ENCODE measurements at places on chromosomes 11 and 22.

DNA sequence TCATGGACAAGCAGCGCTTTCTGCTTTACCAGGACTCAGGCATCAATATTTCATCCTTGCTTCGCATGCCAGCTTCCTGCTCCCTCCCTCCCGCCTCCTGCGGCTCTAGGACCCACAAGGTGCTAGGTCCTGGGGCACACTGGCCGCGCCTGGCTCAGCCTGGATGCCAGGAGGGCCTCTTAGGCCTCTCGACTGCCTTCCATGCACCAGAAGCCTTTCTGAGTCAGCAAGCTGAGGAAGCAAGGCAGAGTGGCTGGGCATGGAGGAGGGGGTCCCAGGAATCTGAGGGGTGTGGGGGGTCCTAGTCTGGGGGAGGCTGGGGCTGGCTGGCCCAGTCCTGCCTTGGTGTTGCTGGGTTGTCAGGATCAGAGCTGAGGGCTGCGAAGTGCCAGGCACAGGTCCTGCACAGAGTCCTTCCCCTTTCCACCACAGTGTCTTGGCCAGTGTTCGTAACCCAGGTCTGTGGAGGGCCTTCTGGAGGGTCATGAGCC, 61.0 kb upstream of the THY1 start:
- DNase-seq = no peak

DNA sequence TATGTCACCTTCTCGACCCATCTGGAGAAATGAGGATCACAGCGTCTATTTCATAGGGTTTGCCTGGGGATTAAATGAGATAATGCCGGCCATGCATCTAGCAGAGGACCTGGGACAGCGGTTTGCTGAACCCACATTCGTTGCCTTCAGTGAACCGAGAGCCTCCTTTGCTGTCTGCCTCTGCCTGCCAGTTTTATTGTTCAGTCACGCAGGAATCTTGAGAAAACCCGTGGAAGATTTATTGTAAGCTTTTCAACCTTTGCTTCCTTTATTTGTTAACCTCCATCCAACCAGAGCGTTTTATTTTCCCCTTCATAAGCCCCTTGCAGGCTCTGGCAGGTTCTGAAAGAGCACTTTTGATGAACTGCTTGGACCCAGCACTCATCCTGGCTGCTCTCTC, 202.3 kb upstream of the SYN3 start:
- no peak for DNase-seq

DNA sequence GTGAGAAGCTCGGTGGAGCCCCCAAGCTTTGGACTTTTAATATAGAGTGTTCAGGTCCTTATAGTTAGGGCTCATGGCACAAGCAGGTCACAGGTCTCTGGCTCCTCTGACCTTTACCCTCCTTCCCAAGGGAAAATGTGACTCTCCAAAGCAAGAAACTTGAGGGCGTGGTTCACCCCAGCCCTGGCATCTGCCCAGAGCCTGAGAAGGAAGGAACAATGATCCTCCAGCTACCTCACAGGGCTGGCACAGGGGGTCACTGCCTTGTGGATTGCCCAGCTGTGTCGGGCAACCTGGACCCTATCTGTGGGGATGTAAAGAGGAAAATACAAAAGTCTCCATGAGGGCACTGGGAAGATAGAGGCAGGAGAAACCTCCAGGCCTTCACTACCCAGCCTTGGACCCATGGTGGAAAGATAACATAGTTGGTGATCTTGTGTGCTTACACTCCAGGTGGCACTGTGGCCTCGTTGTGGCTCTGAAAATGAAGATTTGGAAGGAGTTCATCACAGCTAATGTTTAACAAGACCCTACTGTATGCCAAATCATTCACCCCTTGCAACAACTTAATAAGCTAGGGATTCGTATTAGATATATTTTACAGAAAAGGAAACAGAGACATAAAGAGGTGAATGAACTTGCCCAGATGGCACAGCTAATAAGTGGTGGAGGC, 3.8 kb upstream of the ZNF195 start:
- no peak for DNase-seq

DNA sequence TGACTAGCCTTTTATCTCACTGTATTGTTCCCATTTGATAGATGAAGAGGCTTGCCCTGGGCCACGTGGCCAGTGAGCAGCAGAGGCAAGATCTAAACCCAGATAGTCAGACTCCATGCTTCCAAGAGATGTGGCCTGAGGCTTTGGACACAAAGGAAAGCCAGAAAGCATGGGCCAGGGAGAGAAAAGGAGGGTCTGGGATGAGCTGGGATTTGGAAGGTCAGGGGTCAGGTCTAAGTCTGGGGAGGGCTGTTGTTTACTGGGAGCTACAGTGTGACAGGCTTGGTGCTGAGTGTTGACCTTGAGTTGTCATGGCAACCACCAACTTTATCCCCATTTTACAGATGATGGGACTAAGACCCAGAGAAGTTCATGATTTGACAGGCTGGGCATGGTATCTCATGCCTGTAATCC, 2.1 kb downstream of the SLC35E4 start:
- DNase-seq = no peak

DNA sequence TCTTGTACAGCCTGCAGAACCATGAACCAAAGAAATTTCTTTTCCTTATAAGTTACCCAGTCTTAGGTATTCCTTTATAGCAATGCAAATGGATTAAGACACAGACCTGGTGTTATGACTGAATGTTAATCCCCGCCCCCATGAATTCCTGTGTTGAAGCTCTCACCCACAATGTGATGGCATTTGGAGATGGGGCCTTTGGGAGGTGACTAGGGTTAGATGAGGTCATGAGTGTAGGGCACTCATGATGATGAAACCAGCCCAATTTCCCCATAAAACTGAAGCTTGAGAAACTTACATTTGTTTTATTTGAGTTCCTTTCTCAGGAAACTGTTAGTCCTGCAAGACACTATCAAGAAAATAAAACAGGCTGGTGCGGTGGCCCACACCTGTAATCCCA, 115.8 kb upstream of the THY1 start:
- no peak for DNase-seq

GRCh38 chr11:10414181-10414580, 40.9 kb upstream of the AMPD3 start:
- no peak for DNase-seq

DNA sequence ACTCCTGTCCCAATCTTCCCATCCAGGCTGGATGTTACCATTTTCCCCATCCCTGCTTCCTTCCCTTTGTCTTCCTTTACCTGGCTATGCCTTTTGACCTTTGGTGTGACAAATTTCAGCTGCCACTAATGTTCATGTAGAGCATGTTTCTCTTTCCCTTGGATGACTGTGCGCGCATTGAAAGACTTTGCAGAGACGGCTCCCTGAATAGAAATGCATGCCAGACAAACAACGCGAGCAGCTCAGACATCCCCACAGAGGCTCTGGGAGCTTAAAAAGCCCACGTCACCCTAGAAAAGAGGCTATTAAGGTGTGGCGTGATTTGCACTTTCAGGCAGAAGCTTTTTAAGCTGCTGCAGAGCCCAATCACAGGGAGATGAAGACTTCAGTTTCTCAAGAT, 202.0 kb downstream of the NTM start:
- no peak for DNase-seq

DNA sequence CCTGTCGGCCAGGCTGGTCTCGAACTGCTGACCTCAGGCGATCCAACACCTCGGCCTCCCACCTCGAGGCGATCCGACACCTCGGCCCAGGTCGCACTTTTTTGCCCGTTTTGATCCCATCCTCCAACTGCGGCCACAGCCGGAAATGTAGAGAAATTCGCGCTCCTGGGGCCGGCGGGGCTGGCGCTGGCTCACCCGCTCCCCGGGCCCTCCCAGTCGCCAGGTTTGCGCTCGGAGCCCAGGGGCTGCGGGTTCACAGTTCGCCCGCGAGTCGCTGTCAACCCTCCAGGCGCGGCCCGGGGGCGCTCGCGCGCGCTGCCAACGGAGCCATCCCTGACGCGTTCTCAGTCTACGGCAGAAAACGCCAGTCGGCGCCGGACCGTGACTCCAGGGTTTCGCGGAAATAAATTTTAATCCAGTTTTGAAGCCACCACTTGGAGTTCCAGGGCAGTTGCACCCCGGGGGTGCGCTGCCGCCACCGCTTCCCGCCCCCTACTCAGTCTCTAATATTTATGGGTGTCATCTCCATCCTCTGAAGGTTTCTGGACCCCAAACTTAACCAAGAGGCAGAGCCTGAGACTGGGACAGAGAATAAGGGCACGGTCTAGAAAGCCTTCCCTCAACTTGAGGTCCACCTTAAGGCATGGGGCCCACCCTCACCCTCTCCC, 1.5 kb upstream of the KLHDC7B start:
- peak; percentile 84 for DNase-seq

GRCh38 chr11:66881451-66881835, 24.6 kb downstream of the LRFN4 start:
- DNase-seq = no peak

DNA sequence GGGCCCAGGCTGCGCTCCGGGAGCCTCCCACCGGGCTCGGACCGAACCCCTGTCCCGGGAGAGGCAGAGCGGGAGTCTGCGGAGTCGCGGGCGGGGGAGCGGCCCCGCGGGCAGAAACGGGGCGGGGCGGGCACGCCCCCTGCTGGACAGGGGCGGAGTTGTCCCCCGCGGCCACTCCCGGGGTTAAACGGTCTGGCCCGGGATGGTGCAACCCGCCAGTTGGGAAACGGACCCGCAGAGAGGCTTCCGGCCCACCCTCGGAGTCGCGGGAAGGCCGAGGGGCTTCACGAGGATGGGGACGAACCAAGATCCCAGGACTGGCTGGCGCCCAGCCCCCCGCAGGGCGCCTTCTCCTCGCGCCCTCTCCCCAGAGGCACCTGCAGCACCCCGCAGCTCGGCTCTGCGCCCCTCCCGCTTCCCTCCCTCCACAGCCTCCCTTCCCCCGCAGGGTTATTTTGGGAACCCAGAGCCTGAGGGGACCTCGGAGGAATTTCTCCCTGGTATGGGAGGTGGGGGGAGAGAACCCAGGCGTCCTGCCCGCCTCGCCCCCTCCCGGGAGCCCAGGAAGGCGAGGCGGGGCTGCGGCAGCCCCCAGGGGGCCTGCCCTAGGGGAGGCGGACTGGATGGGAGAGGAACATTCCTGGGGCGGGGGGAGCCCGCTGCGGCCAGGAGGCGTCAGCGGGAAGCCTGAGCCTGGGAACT, 902 bp downstream of the RASGRP2 start:
- DNase-seq = peak; percentile 65

DNA sequence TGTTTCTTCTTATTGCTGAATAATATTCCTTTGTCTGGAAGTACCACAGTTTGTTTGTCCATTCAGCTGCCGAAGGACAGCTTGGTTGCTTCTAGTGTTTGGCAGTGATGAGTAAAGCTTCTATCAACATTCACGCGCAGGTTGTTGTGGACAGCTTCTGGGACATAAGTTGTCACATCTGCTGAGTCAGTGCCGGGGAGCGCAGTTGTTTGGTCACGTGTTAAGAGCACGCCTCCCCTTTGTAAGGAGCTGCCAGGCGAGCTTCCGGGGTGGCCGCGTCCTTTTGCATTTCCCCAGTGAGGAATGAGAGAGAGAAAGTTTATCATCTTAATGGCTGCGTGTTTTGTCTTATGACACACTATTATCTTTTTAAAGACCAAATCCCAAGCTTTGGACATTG, 30.3 kb downstream of the SAMM50 start:
- DNase-seq = no peak

DNA sequence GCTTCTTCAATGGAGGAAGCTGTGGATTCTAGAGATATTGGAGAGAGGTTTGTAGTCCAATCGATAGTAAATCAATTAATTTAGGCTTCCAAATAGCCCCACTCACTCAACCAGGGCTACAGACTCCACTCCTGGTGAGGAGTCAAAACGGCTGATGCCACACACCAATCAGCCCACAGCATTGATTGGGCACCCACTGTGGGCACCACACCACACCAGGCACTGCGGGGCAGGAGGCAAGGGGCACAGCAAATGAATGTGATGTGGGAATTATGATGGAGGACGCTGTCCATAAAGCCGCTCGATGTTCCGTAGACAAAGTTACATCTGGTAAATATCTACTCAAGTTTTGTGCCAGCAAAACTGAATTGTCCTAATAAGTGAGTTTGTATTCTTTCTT, 547.3 kb upstream of the CADM1 start:
- no peak for DNase-seq

- DNase-seq = no peak
These were observed 97.0 kb downstream of the ST3GAL4 start for GRCh38 chr11:126452241-126453101.

- no peak for DNase-seq
These were observed 127.4 kb downstream of the SLC17A6 start for GRCh38 chr11:22465620-22466019.

- DNase-seq = no peak
These were observed 1.5 kb downstream of the PTPRJ start for GRCh38 chr11:47981667-47982404.

- DNase-seq = no peak
These were observed 14.1 kb downstream of the BTBD10 start for GRCh38 chr11:13448876-13449275.

GRCh38 chr11:91717169-91717568, 507.4 kb upstream of the FAT3 start:
- no peak for DNase-seq

DNA sequence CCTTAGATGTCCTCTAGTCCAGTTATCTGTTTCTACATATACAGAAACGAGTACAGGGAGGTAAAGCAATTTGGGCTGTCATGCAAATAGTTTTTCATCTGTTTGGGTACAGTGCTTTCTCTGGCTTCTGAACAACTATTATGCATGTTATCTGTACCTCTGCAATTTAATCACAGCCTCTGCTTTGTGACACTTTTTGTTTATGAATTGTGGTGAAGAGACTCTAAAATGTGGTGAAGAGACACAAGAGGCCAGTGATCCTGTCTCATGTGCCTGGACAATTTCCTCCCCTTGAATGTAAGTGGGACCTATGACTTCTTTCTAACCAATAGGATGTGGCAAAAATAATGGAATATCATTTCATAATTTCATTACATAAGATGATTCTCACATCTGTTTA, 130.3 kb upstream of the ARHGAP42 start:
- no peak for DNase-seq

GRCh38 chr11:17991783-17992433, 20.9 kb downstream of the SERGEF start:
- DNase-seq = peak; percentile 25

DNA sequence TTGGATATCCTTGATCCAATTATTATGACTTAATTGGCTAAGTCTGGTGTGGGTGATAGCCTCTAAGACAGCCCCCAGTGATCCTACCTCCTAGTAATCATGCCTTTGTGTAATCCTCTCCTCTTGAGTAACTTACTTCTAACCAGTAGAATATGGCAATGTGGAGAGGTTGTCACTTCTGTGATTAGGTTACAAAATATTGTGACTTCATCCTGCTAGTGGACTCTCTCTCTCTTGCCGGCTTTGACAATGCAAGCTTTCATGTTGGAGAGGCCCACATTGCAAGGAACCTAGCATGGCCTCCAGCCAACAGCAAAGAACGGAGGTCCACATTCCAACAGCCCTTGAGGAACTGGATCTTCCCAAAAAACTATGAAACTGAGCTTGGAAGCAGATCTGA, 19.5 kb downstream of the YPEL4 start:
- DNase-seq = no peak

GRCh38 chr11:114017723-114018122, 41.8 kb upstream of the ZBTB16 start:
- DNase-seq = no peak

- DNase-seq = no peak
These were observed 1.9 kb downstream of the NNMT start for GRCh38 chr11:114297806-114298709.

- no peak for DNase-seq
These were observed 2.1 kb downstream of the USP28 start for GRCh38 chr11:113873236-113873626.

- no peak for DNase-seq
These were observed 47.3 kb downstream of the QSER1 start for GRCh38 chr11:32939866-32940265.

GRCh38 chr22:19175602-19176174, 2.8 kb downstream of the SLC25A1 start:
- no peak for DNase-seq

GRCh38 chr11:112620621-112621394, 340.4 kb upstream of the NCAM1 start:
- no peak for DNase-seq

All from stimulated activated CD4-positive, alpha-beta T cell treated with anti-CD3 and anti-CD28 coated beads, Interleukin-4, amount 100 ng/mL, for 4 hours (primary cell).